NCI-H1092 treated with DMSO at 0.1 percent for 48 hours (cell line): ENCODE measurements at places on chromosomes 5 and 9.

GRCh38 chr9:29796291-29796952, 2223.1 kb upstream of the C9orf72 start:
- no peak for DNase-seq

DNA sequence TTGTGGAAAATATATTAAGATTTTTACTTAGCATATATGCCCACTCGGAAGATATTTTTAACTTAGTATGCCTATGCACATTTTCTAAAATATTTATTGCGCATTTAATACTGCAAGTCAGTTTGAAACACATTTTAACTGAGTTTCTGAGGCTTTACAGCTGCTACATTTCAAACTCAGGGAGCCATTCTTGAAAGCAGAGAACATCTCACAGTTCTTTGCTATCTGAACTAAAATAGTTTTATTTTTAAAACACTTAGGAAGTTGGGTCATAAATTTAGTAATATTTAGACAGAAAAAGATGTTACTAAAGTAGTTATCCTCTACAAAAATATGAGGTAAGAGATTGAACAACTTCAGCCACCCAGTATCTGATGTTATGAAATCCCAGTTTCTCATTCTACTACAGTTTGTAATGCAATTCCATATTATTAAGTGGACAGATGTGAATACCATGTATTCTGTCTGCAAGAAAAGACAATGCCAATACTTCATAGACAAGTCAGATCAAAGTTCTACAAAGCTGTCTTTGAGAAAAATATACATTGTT, 409.9 kb upstream of the EDIL3 start:
- no peak for DNase-seq

GRCh38 chr5:120926471-120926870, 462.4 kb downstream of the PRR16 start:
- DNase-seq, result no peak

DNA sequence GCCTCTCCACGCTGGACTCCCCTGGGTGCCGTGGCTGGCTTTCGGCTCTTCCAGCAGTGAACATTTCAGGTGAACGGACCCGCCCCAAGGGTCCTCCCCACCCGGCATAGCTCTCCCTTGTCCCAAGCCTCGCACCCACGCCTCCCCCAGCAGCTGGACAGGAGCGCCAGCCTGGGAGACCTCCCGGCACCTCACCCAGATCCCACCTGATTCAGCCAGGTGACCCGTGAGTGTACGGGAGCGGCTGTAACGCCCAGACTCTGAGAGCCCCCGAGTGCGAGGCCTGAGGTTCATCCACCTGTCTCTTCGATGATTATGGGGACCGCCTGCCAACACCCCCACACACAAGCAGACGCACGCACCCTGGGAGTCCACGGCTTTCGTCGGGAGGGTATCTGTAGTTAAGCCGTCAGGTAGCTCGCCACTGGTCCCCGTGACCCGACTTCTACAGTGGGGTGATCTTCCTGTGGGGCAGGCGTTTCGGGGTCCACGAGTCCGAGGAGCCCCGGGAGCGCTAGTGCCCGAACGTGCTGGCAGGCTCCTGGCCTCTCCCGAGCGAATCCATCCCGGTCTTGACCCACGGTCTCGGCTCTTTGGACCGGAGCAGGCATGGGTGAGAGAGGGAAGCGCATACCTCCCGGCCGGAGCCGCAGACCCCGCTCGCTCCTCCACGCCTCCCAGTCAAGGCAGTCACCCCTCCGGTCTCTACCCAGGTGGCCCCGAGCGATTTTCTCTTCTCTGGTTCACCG, 14.9 kb downstream of the TRIM7 start:
- no peak for DNase-seq

DNA sequence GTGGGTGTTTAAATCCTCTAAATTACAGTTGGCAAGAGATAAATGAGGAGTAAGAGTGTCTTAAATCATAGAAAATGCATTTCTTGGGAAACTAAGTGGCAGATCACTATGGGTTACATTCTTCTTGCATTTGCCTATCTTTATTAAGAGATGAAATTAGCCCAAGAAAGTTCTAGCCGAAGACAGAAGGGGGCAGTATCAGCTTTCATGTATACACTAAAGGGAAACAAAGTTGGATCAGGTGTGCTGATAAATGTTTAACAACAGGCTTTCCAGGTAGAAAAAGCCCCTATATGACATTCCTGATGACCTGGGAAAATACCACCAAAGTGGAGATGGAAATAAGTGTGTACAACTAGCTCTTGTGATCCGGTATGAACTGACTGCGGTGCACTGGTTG, 81.9 kb upstream of the TLR4 start:
- DNase-seq, result no peak

GRCh38 chr9:133576875-133577736, 32.1 kb downstream of the FAM163B start:
- no peak for DNase-seq

GRCh38 chr9:110440796-110441195, 103.1 kb upstream of the TXNDC8 start:
- DNase-seq, result no peak

- DNase-seq, result no peak
Measured at GRCh38 chr5:14231890-14232289, 88.7 kb downstream of the TRIO start.

DNA sequence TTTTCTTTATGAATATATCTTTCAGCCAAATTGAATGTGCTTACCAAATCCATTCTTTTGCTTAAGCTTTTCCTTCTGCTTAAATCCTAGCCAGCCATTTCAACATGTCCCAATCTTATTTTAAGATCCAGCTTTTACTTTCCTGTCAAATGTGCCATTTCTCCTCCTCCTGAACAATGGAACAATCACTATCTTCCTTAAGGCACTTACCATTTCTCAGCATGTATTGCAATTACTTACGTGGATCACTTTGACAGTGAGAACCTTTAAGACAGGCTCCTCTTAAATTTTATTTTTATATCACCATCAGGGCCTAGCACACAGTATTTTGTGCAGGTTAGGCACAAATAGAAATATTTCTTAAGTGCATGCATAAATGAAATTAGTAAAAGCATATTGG, 4.4 kb upstream of the CDO1 start:
- no peak for DNase-seq

GRCh38 chr9:96109680-96110351, 192.2 kb downstream of the HSD17B3 start:
- no peak for DNase-seq

DNA sequence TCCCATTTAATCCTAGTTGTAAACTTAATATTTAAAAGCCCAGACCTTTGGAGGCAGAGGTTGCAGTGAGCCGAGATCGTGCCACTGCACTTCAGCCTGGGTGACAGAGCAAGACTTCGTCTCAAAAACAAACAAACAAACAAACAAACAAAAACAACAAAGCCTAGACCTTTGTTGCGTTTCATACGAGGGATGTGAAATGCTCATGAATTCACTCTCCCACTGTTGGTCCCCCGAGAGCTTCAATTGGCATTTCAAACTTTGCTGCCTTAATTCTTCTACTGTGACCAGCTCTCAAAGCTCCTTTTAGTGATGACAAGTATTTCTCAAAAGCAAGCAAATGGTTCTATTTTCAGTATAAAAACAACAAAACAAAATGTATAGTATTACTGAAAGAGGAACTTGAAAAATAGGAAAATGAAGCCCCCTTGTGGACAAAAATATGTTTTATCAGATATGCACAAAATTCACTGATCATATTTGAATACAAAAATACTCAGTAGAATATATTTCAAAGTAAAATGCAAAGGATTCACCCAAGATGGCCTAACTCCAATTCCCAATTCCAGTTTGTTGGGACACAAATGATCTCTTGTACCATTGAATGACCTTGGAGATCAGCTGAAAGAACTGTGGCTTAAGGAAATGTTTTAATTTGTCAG, 140.4 kb downstream of the ESM1 start:
- DNase-seq, result no peak

- DNase-seq, result no peak
Measured at GRCh38 chr5:106732624-106733023, 938.1 kb downstream of the EFNA5 start.

GRCh38 chr9:20191228-20191840, 402.5 kb upstream of the SLC24A2 start:
- DNase-seq, result no peak

DNA sequence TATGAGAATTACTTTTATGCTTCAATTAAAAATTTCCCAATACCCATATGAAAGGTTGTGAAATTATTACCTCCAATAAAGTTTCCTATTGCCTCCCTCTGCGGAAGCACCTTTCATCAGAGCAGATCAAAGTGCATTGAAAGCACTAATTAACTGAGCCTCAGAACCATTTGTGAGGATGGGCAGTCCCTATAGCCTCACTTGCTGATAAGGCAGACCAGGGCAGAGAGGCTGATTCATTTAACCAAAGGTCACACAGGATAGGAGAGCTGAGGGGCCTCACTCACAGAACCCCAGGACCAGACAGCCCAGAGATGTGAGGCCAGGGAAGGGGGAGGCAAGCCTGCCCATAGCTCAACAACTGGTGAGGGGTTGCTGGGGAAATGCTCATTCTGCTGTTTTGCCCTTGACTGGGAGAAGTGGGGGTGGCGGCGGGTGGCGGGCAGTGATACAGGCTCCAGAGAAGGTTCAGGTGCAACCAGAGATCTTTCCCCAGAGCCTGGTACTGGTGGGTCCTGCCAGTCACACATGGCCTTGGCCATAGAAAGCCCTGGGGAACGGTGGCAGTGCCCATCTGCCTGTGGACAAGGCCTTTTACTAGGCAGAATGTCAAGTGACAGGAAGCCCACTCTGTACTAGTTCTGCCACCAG, 57.9 kb downstream of the MACROH2A1 start:
- DNase-seq, result no peak

GRCh38 chr9:77752554-77752953, 104.4 kb upstream of the GNA14 start:
- no peak for DNase-seq

DNA sequence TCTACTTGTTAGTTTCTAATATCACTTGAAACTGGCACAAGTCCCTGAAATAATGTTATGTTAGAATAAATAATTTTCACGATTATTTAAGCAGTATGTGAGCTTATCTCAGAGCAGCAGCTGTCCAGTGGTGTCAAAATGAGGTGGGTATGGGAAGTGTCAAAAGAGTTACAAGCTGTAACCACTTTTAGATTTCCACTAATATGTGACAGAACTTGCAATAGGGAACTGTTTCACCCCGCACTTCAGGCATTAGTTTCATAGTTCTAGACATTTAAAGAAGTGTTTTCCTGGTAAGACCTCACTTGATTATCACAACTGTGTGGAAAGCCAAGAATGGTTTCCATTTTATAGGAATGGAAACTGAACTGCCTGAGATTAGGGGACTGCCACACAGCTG, 2.9 kb upstream of the ISCA1 start:
- no peak for DNase-seq

DNA sequence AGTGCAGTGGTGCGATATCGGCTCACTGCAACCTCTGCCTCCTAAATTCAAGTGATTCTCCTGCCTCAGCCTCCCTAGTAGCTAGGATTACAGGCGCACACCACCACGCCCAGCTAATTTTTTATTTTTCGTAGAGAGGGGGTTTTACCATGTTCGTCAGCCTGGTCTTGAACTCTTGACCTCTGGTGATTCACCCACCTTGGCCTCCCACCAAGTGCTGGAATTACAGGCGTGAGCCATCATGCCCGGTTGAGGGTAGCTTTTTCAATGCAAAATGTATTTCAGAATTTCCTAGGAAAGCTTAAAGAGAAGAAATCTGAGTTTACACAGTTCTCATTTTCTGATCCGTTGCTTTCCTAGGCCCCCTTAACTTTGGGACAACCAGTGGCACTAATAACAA, 15.7 kb downstream of the BDP1 start:
- no peak for DNase-seq

DNA sequence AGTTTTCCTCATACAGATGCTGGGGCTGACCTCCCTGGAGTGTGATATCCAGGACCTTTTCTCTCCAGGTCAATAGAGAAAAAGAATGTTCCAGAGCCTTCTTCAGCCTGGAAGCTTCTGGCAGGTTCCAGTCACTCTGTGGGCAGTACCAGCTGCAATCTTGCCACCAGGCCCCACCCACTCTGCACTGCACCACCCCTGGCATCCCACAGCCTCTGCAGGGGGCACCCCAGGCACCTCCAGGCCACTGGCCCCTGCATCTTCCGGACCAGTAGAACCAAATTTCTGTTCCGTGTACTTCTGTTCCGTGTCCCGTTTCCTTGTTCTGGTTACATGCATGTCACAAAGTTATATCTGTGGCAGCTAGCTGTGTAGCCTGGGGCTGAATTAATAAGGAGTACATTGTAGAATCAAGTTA, 83.3 kb upstream of the ZBTB43 start:
- no peak for DNase-seq

- DNase-seq, result peak; percentile 8
Measured at GRCh38 chr5:50751064-50751657, 84.7 kb downstream of the PARP8 start.

GRCh38 chr5:16076657-16077056, 102.9 kb downstream of the MARCHF11 start:
- no peak for DNase-seq

DNA sequence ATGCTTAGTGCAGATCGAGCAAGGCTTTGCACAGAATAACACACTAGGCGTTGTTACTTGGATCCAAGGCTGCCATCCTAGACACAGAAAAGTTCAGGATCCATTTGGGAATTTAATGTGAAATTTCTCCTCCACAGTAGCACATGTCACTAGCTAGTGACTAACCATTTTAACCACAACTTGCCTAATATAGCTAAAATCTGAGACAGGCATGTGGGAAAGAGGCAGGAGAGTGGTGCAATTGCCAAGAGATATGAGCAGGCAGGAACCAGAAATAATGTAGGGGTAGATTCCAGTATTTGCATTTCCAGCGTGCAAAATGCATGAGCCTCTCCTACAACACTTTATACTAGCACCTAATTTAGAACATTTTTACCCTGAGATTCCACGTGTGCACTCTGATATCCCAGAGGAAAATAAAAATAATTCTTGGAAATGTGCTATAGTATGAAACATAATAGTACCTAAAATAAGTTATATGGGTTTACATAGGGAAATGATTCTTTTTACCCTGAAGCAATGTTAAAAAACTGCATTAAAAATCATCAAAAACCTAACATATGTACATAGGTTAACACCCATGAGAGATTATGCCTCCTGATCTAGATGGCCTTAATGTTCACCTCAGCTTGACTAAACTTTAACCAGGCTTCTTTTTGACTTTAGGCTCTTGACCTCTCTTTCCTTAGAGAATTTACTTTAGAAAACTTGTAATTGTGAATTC, 1230.6 kb upstream of the NUDT12 start:
- DNase-seq, result no peak

- peak; percentile 11 for DNase-seq
Measured at GRCh38 chr9:34957492-34958410, at the start of gene PHF24. TSS of gene PHF24 (plus strand) at chr9:34958285. CDS start at chr9:34971299, 13,014 bp downstream.

DNA sequence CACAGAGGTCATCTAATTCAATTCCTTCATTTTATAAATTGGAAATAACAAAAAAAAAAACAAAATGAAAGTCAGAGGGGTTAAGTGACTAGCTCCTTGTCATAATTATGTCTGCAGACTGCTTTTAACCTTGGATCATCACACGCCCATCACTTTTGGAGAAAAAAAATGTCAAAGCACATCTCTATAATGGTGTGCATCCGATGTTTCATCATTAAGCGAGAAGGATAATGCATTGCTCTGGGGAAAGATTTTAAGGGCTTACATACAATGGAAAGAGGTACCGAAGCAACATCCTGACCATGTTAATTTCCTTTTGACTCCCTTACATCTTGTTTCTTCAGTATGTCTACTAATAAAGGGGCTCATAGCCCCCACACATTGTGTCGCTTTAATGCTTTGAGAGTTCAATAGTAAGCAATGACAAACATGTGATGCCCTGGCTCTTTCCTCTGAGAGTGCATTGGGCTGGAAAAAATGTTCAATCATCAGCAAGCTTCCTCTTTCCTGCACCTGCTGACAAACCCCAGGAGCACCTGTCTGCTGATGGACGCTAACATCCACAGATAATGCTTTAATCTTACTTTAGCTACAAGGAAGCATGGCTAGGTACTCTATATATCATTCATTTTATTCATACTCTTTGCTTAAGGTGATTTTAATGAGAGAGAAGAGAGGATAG, 242.2 kb downstream of the SMARCA2 start:
- peak; percentile 63 for DNase-seq
